ENCODE measurements at places on chromosomes 3 and 15. TPM values are rescaled to one million over a fixed set of nuclear protein-coding genes. Genes with fewer than 3 reads are reported as not detected.

Gene ABI3BP
- not detected for total RNA-seq

DNA sequence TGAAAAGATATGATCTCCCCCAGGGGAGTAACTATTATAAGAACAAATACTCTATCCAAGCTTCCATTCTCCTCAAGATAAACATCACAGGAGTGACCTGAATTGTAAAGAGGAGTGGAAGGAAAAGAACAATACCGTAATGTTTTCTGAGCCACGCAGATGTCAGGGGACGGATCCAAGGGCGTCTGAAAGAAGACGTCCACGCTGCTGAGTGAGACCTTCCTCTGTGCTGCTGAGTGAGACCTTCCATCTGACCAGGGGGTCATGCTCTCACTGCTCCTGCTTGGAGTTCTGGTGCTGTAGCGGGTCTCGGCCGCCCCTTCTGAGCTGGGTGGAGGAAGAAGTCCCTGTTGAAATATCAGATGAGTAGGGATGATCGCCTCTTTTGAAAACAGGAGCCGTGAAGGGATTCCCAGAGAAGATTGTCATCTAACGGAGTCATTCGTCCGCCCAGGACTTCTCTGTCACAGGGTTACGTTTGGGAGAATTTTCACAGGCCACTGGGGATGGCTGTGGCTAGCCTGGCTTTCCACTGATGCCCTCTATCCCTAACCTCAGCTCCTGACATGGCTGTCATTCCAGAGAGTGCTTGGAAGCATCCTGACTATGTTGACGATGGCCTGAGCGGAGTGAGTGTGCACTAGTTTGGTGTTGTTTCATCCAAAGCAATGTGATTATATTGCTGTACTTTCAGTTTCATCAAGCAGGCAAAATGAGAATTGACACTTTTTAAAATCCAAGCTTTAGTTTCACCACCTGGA, 184.9 kb downstream of the APBA2 start:
- H3K4me3 ChIP-seq = no peak overlapping the region
- H3K27me3 ChIP-seq = no peaks in the 10 kb centered on the region
- no peaks in the 10 kb centered on the region for H3K4me1 ChIP-seq
- no peaks in the 10 kb centered on the region for H3K36me3 ChIP-seq
- no peak for DNase-seq

DNA sequence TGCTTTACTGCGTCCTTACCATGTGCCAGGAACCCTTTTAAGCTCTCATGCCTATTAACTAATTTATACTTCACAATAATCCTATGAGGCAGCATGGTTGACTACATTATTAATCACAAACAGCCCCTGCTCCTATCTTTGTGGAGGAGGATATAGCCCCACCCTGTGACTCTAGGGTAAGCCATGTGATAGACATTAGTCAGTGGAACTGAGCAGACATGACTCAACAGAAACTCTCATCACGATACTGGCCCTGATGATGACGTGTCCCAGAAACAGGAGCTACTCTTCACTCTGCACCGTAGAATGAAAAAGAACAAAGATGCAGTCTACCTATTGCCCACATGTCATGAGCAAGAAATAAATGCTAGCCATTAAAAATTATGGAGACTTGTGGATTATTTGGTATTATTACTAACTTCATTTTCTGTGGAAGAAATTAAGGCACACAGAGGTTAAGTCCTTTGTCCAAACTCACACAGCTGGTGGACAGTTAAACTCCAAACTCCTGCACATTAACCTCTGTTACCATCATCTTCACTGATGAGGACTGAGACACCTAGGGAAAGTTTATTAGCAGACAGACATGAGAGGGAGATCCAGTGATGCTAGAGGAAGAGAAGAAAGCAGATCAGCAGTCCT, 51.2 kb downstream of the CFAP20DC start:
- DNase-seq = no peak
- H3K36me3 ChIP-seq = no peaks in the 10 kb centered on the region
- H3K27me3 ChIP-seq = no peaks in the 10 kb centered on the region
- H3K4me3 ChIP-seq = no peak overlapping the region
- H3K4me1 ChIP-seq = peaks cover 7% of the 10 kb centered on the region

Gene TERB2
- not detected for total RNA-seq

DNA sequence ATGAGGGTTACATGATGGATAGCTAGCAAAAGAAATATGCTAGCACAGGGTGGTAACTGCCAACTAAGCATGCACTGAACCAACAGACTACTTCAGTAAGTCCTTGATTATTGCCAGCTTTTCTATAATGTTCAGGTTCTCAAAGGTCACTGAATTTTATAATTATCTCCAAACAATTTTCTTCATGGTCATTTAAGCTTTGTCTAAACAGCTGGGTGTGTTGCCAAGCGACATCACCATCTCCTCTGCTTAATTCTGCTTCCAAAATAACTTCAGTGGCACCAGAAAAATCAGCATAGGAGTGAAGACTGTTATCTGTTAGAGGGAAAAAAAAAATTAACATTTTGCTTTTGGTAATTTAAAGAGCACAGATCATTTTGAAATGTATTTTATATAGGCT, 54.6 kb upstream of the TOP2B start:
- no peaks in the 10 kb centered on the region for H3K4me1 ChIP-seq
- no peaks in the 10 kb centered on the region for H3K27me3 ChIP-seq
- no peak overlapping the region for H3K27ac ChIP-seq
- H3K36me3 ChIP-seq = peaks cover 33% of the 10 kb centered on the region
- no peak overlapping the region for H3K4me3 ChIP-seq

GRCh38 chr3:40097131-40098117, 212.1 kb upstream of the EIF1B start:
- DNase-seq = no peak
- H3K4me1 ChIP-seq = no peaks in the 10 kb centered on the region
- no peaks in the 10 kb centered on the region for H3K36me3 ChIP-seq
- peaks cover 4% of the 10 kb centered on the region for H3K27me3 ChIP-seq
- H3K27ac ChIP-seq = no peak overlapping the region
- H3K4me3 ChIP-seq = no peak overlapping the region

DNA sequence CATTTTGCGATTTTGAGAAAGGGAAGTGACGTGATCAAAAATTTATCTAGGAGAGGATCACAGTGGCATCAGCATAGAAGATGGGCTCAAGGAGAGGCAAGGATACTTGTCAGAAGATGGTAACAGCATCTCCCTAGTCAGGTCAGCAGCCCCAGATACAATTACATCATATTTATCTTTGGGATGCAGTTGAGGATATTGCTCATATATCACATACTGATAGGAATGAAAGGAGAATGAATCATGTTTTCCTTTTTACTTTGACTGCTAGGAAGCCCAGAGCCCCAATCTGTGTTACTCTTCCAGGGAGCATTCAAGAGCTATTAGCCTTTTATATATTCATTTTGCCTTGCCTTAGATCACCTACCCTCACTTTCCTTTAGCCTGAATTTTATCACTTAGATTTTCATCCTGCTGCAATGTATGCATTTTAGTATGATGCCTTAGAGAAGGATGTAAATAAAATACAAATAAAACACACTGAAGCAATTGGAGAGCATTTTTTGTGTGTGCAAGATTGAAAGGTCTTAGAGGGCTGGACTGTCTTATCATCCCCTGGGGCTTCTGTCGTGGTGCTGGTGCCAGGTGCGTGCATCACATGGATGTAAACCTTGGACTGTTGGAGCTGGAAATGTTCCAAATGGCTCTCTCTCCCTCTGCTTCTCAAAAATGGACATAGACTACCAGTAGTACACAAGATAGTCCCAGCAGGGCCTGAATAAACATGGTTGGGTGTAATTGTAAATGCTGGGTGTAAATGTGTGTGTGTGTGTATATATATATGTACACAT, 40.3 kb downstream of the CORO2B start:
- no peak overlapping the region for H3K27ac ChIP-seq
- no peaks in the 10 kb centered on the region for H3K27me3 ChIP-seq
- no peaks in the 10 kb centered on the region for H3K36me3 ChIP-seq
- H3K4me1 ChIP-seq = peaks cover 35% of the 10 kb centered on the region
- H3K4me3 ChIP-seq = no peak overlapping the region

DNA sequence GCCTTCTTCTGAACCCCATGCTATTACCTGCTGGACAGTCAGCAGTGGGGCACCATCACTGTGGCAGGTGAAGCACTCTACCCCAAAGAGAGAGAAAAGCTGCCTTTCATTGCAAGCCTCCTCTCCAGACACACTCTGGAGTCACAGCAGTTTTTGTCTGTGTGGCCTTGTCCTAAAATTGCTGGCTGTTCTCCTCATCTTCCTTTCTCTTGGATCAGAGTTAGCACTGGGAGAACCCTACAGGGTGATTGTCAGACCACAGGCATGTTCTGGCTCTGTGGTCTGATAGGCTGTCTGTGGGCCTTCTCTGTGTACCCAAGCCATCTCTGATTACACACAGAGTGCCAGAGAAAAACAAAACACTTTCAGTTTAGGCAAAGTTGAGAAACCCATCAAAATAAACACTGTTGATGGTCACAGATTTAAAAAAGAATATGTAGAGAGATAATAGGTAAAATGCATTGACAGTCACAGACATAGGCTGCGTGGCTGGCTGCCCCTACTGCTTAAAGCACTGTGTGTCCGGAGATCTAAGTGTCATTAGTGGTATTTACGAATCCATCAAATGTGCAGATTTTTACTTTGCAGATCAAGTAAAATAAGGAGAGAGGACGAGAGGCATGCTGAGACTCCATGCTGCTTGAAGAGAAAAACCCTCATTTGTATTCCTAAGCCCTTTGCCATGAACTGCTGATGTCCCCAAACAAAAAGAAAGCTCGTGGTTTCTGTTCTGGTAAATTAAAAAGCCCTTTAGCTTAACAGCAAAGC, 689.9 kb downstream of the TUSC7 start:
- no peak overlapping the region for H3K27ac ChIP-seq
- H3K4me1 ChIP-seq = no peaks in the 10 kb centered on the region
- no peak for DNase-seq
- no peak overlapping the region for H3K4me3 ChIP-seq
- H3K36me3 ChIP-seq = no peaks in the 10 kb centered on the region

Gene RGMA
- not detected for total RNA-seq

GRCh38 chr3:73555076-73555475, 69.7 kb downstream of the PDZRN3 start:
- no peak overlapping the region for H3K4me3 ChIP-seq
- no peak overlapping the region for H3K27ac ChIP-seq
- no peaks in the 10 kb centered on the region for H3K36me3 ChIP-seq
- no peak for DNase-seq
- no peaks in the 10 kb centered on the region for H3K27me3 ChIP-seq

DNA sequence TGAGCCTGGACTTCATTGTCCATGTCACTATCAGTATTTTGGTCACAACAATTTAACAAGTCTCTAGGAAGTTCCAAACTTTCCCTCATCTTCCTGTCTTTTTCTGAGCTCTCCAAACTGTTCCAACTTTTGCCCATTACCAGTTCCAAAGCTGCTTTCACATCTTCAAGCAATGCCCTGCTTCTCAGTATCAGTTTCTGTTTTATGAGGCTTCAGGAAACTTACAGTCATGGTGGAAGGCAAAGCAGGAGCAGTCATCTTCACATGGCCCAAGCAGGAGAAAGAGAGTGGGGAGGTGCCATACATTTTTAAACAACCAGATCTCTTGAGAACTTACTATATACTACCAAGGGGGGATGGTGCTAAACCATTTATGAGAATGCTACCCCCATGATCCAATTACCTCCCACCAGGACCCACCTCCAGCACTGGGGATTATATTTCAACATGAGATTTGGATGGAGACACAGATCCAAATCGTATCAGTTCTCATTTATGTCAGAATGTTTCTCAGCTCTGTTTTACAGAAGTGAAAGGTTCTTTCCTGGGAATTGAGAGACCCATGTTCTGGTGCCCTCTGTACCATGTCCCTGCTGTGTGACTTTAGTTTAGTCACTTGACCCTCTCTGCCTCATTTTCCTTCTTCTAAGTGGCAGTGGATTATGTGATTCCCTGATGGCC, 169.7 kb downstream of the PLCL2 start:
- no peak overlapping the region for H3K4me3 ChIP-seq
- no peak for DNase-seq
- H3K27me3 ChIP-seq = no peaks in the 10 kb centered on the region
- peaks cover 71% of the 10 kb centered on the region for H3K36me3 ChIP-seq

GRCh38 chr3:128621234-128621633, 29.4 kb downstream of the RPN1 start:
- peaks cover 77% of the 10 kb centered on the region for H3K36me3 ChIP-seq
- no peak for DNase-seq
- H3K27ac ChIP-seq = no peak overlapping the region
- peaks cover 31% of the 10 kb centered on the region for H3K4me1 ChIP-seq

DNA sequence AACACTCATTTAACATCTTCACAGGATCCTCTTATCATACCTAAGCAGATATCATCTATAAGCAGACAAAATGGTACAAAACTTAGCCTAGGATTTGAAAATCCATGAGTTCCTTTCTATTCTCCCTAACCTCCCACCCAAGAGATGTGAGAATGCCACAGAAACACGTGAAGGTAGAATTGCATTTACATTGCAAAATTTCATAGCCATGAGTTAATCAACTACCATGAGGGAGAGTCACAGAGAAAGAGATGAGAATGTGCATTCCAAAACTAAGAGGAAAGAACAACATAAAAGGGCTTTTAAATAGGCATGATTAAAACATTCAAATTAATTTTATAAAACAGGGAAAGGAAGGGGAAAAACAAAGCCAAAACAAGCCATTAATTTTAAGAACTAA, 806.2 kb downstream of the NTRK3 start:
- H3K36me3 ChIP-seq = no peaks in the 10 kb centered on the region
- no peak overlapping the region for H3K27ac ChIP-seq

- no peaks in the 10 kb centered on the region for H3K4me1 ChIP-seq
- peaks cover 9% of the 10 kb centered on the region for H3K27me3 ChIP-seq
Observed at GRCh38 chr3:141849056-141849815, 27.2 kb upstream of the ATP1B3 start.

- peaks cover 27% of the 10 kb centered on the region for H3K27me3 ChIP-seq
Observed at GRCh38 chr3:14548321-14548729, 8.2 kb upstream of the GRIP2 start.

- H3K36me3 ChIP-seq = peaks cover 17% of the 10 kb centered on the region
- DNase-seq = no peak
- H3K27ac ChIP-seq = peak overlapping the region; percentile 89
- H3K4me1 ChIP-seq = peaks cover 29% of the 10 kb centered on the region
- peak overlapping the region; percentile 97 for H3K4me3 ChIP-seq
- no peaks in the 10 kb centered on the region for H3K27me3 ChIP-seq
Observed at GRCh38 chr3:48088056-48088748, 72.0 kb upstream of the MAP4 start.

DNA sequence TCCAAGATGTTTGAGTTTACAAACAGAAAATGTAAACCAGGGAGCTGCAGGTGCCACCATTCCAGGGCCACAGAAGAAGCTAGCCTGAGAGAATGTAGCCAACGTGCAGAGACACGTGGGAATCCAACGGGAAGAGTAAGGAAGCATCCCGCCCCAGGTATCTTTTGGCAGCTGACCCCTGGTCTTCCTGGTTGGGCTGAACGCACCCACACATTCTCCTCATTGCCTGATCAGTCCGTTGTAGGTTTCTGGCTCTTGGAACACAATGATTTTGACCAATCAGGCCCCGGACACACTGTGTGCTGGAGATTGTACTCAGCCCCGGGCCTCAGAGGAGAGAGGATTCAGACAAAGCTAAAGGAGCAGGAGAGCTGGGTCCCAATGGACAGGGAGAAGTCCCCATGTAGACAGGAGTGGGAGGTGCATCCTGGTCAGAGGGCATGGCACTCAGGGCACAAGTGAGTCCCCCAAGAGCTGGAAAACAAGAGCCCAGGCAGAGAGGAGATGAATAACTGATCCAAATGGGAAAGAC, 102.3 kb downstream of the TPRA1 start:
- no peak for DNase-seq
- no peak overlapping the region for H3K27ac ChIP-seq
- peaks cover 28% of the 10 kb centered on the region for H3K27me3 ChIP-seq

- H3K4me3 ChIP-seq = no peak overlapping the region
- DNase-seq = no peak
- H3K36me3 ChIP-seq = no peaks in the 10 kb centered on the region
- H3K4me1 ChIP-seq = no peaks in the 10 kb centered on the region
Observed at GRCh38 chr3:116515973-116516372, 70.7 kb upstream of the LSAMP start.
